ENCODE measurements at places on chromosomes 1 and 21. TPM values are rescaled to one million over a fixed set of nuclear protein-coding genes. Genes with fewer than 3 reads are reported as not detected.

FBXO28 gene
- 54.4 TPM for total RNA-seq

GRCh38 chr1:206145771-206146290 is 28.6 kb upstream of the AVPR1B start:
- no peak for DNase-seq

DNA sequence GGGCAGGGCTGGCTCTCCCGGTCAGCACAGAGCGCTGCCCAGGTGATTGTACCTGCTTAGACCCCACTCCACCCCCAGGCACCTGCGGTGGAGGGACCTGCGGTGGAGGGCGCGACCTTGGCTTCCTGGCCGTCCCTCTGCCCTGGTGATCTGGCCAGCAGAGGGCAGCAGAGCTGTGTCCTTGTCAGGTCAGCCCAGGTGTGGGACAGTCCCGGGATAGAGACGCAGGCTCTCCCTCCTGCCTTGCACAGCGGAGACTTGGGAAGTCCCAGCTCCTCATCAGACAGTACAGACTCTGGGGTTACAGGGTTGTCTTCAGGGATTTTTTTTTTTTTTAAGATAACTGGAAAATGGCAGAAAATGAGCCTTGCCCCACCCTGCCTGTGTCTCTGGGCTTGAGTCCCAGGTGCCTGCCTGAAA is 10.0 kb downstream of the SLX9 start:
- DNase-seq, result no peak

DNA sequence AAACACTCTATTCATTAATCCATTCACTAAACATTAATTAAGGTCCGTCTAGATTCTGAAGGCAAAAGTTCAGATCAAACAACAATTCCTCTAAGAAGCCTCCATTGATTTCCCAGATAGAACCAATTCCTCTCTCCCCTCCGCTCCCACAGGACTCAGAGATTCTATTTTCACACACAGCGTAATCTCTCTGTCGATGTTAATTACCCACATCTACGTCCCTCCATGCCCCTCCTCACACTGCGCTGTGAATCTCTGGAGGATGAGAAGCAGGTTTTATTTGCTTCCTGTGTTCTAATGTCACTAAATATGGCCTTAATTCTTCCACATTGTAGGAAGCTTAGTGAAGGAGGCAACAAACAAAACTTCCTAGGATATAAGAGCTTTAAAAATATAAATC is 306.7 kb downstream of the DSCAM start:
- no peak for DNase-seq

DNA sequence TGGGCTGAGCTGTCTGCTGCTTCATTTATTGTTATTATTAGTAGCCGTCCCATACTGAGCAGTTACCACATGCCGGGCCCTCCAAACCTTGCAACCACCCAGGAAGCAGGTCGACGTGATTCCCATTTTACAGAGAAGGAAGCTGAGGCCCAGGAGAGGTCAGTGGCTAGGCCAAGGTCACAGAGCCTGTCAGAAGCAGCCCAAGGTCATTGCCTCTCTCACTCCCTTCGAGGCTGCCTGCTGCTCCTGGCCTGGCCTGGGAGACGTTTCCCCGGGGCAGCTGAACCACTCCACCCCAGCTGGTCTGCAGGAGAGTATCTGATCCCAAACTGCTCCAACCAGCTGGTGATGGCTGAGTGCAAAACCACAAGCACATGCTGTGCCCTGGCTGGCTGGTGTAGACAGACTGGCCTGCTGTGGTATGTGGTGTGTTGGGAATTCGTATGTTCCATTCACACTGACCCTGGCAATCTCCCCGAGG is 6.5 kb downstream of the PADI4 start:
- no peak for DNase-seq

- DNase-seq, result no peak
These were observed 199.4 kb downstream of the LYPLAL1 start for GRCh38 chr1:219372916-219373615.

DNA sequence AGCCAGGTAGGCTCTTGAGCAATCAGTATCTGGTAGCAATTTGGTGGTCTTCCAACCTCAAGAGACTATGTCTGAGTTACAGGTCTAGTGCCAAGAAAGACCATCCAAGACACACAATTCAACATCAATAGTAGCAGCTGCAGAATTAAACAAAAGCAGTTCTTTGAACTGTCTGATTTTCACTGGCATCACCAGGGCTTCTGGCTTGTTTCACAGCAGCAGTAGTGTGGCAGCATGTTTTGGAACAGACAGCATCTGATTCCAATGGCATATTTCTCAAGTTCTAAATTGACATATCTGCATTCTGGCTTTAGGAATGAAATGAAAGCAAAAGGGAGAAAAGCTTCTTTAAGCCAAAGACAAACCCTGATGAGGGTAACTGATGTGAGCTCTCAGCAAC is 334.7 kb upstream of the PRMT6 start:
- no peak for DNase-seq

SLC30A10 gene
- total RNA-seq, result 1.4 TPM

Measured in urinary bladder (tissue), 4 donors.